Activated naive CD8-positive, alpha-beta T cell treated with anti-CD3 and anti-CD28 coated beads for 36 hours (primary cell): ENCODE measurements at places on chromosomes 3 and 15. TPM values are rescaled to one million over a fixed set of nuclear protein-coding genes. Genes with fewer than 3 reads are reported as not detected.

Gene ANKRD63
- total RNA-seq, result not detected

Gene ANKRD28
- total RNA-seq, result 31.2 TPM

Gene CNTN3
- total RNA-seq, result not detected

Gene NR1I2
- 1.2 TPM for total RNA-seq

Gene PSMD6
- 130 TPM for total RNA-seq

Gene SLC9A9
- total RNA-seq, result 2.1 TPM

Gene CPLX3
- 0.19 TPM for total RNA-seq

Gene IQGAP1
- 129 TPM for total RNA-seq

Gene OCA2
- not detected for total RNA-seq

Gene IL17RE
- total RNA-seq, result 1.8 TPM

Gene DNAH12
- total RNA-seq, result not detected

Gene AHSG
- total RNA-seq, result not detected

Gene GHRL
- total RNA-seq, result 0.41 TPM

Gene EPHA3
- 0.20 TPM for total RNA-seq

Gene FANCD2OS
- not detected for total RNA-seq

Gene COLQ
- total RNA-seq, result 0.48 TPM

Gene HYKK
- 2.1 TPM for total RNA-seq

Gene AADACL2
- total RNA-seq, result not detected

Gene LRRC2
- not detected for total RNA-seq

Gene MAP3K13
- total RNA-seq, result 13.8 TPM

Gene KLHL40
- total RNA-seq, result not detected

Gene TTBK2
- 7.9 TPM for total RNA-seq

Gene TUSC7
- not detected for total RNA-seq

Gene NDUFB5
- 106 TPM for total RNA-seq
